ENCODE measurements at places on chromosomes 16 and 17.

DNA sequence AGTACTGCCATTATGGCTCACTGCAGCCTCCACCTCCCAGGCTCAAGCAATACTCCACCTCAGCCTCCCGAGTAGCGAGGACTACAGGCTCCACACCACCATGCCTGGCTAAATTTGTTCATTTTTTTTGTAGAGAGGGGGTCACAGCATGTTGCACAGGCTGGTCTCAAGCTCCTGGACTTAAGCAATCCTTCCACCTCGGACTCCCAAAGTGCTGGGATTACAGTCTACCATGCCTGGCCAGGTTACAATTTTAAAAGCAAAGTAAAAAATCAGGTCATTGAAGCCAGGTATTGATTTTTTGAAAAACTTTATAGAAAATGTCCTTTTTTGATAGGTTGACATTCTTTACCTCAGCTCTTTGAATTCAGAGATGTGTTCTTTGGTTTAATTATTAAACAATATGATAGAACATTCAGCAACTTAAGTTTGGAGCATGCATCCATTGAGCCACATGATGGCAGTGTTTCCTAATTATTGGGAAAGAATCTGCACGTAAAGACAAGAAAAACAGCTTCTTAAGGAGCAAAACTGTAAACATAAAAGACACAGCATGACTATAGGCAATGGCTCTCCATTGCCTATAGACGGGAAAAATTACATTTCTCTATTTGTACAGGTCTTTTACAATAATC, 1.7 kb upstream of the SLC16A11 start:
- no peak for DNase-seq

DNA sequence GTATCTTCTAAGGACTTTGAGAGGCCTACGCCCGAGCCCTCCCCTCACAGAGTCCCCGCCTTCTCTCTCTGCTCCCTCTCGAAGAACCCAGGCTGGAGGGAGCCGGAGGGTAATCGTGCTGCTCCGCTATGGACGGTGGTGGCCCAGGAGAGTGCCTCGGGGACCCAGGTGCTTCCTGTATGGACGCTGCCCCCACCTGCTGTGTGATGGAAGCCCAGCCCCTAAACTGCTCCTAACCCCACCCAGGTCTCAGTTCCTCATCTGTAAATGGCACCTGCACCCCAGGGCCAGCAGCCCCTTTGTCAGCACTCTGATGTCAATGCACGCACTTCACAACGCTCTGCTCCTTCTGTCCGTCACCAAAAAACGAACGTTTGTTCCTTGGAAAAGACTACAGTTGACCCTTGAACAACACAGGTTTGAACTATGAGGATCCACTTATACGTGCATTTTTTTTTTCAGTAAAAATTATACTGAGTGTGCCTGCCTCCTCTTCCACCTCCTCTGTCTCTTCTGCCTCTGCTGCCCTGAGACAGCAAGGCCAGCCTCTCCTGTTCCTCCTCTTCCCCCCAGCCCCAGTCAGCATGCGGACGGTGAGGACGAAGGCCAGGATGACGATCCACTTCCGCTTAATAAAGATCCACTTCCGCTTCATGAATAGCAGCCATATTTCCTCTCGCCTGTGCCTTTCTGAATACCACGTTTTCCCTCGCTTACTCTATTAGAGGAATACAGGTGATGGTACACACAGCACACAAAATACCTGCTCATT, 118.3 kb downstream of the BANP start:
- no peak for DNase-seq

GRCh38 chr17:35708149-35708548, 23.3 kb upstream of the RASL10B start:
- DNase-seq = no peak

GRCh38 chr16:3874794-3875692, 5.5 kb downstream of the CREBBP start:
- no peak for DNase-seq

DNA sequence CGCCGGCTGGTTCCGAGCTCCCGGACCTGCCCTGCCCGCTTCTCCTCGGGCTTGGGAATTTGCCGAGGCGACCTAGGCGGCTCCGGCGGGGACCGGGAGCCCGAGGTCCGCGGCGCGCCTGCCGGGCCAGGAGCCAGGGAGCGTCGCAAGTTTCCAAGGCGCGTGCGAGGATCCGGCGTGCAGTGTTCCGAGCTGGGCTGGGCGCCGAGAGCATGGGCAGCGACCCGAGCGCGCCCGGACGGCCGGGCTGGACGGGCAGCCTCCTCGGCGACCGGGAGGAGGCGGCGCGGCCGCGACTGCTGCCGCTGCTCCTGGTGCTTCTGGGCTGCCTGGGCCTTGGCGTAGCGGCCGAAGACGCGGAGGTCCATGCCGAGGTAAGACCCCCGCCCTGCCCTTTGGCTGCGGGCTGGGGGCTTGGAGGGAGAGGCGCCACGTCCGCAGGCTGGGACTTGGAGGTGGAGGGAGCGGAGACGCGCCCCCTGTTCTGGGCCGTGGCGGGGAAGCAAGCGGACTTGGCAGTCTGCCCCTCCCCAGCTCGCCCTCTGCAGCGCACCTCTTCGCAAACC, 668 bp downstream of the MMP15 start:
- no peak for DNase-seq

DNA sequence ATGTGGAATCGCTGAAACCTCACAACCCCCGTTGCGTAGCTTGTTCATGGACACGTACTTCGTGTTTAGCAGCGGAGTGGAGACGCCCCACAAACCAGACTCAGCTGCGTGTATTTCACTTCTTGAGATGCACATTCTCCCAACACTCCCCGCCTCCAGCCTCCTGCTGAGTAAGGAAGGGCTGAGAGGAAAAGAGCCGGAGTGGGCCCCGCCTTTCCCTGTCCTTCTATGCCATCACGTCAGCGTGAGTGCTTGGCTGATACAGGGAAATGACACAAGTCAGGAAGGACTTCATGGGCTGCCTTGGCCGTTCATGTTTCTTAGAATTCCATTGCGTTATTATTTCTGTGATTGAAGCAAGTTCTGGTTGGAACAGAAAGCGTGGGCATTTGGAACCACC, 68.6 kb upstream of the CBX4 start:
- DNase-seq = no peak

GRCh38 chr17:17723354-17724261, 42.4 kb downstream of the RAI1 start:
- no peak for DNase-seq

DNA sequence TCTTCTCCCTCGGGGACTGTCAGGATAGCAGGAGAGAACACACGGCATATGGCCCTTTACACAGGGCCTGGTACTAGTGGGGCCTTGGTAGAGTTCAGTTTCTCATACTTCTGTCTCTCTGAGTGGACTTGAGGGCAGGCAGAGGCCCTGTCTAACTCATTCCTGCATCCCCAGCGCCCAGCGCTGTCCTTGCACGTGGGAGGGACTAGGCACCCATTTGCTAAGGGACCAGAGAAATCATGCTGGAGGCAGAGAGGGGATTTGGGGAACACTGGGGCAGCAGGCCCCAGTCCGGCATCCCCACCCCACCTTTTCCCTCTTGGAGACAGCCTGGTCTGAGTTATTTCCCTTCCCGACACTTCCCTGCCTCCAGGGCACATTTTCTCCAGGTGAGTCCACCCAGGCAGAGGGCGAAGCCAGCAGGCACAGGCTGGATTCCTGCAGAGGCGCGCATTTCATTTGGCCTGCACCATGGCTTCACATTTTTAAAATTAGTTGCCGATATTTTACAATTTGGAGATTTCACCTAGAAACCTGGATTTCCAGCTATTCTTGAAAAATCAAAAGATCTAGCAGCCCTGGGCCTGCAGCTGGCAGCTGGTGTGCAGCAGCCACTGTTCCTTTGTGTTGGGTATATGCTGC, 9.7 kb upstream of the NKD1 start:
- DNase-seq = no peak

- DNase-seq = no peak
These were observed 426.0 kb upstream of the CDH11 start for GRCh38 chr16:65547772-65548446.

- no peak for DNase-seq
These were observed 17.1 kb downstream of the C1QTNF1 start for GRCh38 chr17:79041041-79041570.

DNA sequence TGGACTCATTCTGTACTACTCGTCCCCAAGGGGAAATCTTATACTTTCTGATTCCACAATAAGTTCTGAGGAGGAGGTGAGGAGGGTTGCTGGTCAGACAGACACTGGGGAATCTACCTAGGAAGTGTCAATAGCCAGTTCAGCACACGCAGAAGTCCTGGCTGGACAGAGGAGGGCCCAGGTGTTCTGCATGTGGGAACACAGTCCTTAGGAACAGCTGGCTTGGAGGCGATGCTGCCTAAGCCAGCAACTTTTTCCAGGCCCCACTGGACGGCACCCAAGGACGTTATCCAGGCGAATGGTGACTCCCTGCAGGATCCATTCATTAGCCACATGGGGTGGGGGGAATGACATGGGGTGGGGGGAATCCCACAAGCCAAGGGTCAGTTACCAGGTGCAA, 29.9 kb upstream of the WFIKKN2 start:
- no peak for DNase-seq

- DNase-seq = no peak
These were observed 808 bp upstream of the BAHCC1 start for GRCh38 chr17:81394377-81394920.

GRCh38 chr16:27461483-27462171, 59.7 kb downstream of the IL21R start:
- DNase-seq = no peak

- no peak for DNase-seq
These were observed 10.9 kb downstream of the CACNB1 start for GRCh38 chr17:39186481-39187002.

GRCh38 chr17:4945176-4945943, 3.0 kb downstream of the PFN1 start:
- DNase-seq = peak; percentile 83

DNA sequence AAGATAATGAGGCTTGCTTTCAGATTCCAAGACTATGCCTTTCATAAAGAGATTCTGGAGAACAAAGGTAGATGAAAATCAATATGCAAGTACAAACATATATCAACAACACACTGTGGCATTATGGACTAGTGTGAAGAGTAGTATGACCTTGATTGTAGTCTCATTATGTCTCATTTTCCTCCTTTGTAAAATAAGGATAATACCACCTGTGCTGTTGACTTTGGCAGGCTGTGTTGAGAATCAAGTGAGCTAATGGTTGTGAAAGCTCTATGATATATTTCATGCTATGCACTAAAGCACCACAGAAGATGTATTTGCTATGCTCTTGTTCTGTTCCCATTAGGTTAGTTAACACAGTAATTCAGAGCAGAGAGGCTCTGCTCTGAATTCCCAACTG, 78.5 kb upstream of the NACA2 start:
- DNase-seq = no peak

GRCh38 chr16:10428433-10429168, 42.7 kb downstream of the ATF7IP2 start:
- DNase-seq = no peak

- no peak for DNase-seq
These were observed 72.0 kb downstream of the MSI2 start for GRCh38 chr17:57328109-57328882.

GRCh38 chr17:17841601-17842025, 4.8 kb upstream of the SREBF1 start:
- DNase-seq = no peak

- peak; percentile 51 for DNase-seq
These were observed 3.5 kb downstream of the FMNL1 start for GRCh38 chr17:45225051-45225700.

DNA sequence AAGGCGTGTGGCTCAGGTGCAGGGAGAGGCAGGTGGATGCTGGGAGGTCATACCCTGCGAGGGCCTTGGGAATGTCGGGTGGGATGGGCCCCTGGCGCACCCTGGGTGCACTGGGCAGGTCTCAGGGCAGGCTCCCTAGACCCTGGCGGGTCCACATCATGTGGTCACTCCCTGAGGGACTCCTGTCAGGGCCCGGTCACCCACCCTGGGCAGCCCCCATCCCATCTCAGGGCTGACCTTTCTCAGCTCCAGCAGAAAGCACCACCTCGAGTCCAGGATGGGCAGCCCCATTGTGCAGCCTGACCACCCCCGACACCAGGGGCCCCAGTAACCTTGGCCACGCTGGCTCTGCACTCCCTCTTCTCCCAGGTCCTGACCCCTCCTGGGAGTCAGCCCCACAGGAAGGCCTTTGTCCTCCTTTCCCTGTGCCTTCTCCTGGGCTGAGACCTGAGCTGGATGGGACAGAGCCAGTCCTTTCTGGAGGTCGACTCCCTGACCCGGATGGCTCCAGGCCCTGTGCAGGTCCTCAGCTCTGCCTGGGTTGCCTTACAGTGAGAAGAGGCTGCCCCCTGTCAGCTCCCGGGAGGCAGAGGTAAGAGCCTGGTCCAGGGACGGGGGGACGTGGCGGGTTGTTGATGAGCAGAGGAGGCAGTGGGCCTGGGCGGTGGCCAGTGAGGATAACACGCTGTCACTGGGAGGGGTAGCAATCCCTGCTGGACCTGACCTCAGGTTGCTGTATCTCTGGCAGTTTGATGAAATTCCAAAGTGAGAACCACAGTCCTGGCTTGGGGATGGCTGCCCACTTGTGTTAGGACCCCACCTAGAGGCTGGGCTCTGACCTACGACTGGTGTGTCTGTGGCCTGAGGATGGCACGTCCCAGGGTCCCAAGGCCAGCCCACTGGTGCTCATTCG, 77.9 kb downstream of the GOSR1 start:
- DNase-seq = no peak

- peak; percentile 80 for DNase-seq
These were observed at the start of gene STAT5B for GRCh38 chr17:42276359-42276608. STAT5B (minus strand) TSS chr17:42276391; CDS start chr17:42232127, 44,264 bp downstream.

DNA sequence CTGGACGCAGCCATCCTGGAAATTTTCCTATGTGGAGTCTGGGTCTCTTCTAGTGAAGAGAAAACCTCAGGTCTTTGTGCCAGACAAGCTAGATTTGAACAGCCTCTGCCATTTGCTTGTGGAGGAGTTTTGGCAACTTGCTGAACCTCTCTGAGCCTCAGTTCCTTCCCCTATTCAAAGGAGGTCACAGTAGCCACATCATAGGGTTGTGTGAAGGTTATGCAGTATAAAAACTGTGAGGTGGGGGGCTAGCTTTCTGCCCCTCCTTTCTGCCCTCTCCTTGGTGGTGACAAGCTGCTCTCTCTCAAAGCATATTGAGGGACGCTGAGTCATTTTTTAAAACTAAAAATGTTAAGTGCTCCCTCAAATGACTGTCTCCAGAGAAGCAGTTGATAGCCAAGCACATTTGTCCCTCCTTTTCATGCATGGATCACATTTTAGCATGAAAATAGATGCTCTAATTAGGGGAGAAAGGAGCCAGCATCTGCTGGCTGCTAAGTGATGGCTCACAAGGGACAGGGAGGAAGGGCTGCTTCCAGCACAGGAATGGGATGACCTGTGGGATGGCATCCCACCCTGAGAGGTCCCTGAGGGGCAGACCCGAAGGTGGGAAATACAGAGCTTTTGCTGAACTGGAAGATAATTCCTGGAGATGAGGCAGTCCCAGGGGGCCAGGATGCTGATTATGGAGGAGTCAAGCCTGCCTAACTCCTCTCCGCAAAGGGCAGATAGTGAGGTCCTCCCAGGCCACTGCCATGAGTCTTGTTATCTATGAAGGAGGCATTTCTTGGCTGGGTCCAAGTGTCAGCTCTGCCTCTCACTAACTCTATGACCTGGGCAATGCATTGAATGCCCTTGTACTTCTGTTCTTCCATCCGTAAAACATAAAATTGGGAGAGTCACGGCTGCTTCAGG, 218.8 kb downstream of the RAB11FIP4 start:
- no peak for DNase-seq

GRCh38 chr17:73316919-73317505, 5.2 kb upstream of the CDC42EP4 start:
- DNase-seq = no peak

GRCh38 chr17:68441070-68441770, 16.1 kb downstream of the WIPI1 start:
- DNase-seq = no peak

GRCh38 chr16:169014-169413, 3.2 kb downstream of the HBM start:
- no peak for DNase-seq

GRCh38 chr16:53933407-53933806, 229.5 kb downstream of the FTO start:
- DNase-seq = no peak

Measured in activated CD4-positive, CD25-positive, alpha-beta regulatory T cell treated with anti-CD3 and anti-CD28 coated beads, Interleukin-2, amount 50 U/mL, for 72 hours (primary cell).